ENCODE measurements at places on chromosomes 1 and 21.

DNA sequence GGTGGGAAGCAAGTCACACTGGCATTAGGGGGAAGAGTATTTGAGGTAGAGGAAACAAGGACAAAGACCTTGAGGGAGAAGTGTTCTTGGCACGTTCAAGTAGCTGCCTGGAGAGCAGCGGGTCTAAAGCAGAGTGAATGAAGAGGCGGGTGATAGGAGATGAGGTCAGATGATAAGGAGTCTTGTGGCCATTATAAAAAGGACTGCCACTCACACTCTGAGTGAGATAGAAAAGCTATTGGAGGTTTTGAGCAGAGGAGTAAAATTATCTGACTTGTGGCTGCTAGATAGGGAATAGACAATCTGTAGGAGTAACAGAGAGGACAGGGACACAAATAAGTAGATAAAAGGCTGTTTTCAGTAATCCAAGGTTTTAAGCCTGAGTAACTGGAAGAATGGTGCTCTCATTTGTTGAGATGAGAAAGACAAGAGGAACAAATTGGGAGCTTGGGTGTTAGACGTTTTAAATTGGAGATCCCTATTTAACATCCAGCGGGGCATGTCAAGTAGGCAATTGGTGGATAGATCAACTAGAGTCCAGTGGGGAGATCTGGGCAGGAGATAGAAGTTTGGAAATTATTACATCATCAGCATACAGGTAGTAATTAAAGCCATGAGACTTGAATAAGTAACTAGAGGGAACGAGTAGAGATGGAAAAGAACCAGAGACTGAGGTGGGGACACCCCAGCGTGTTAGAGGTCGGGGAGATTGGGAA, 43.7 kb downstream of the HENMT1 start:
- no peak for DNase-seq

DNA sequence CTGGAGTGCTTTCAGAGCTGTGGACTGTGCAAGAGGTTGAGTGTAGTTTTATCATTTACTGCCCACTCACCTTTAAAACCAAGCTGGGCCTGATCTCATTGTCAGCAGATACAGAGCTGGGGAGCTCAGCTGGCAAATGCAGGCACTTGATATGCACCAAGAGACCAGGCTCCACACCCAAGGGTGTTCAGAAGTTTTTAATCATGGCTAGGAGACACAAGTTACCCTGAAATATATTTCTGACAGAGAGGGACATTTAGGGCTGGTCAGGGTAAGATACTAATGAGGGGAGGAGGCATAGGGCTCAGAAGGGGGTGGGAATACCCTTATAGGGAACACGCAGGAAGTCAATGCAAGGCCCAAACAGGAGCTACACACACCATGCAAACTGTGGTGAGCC, 153.7 kb downstream of the ELAVL4 start:
- no peak for DNase-seq

GRCh38 chr1:48182439-48182838, 40.1 kb upstream of the SLC5A9 start:
- no peak for DNase-seq

GRCh38 chr21:28226563-28226962, 766.1 kb downstream of the LTN1 start:
- no peak for DNase-seq

DNA sequence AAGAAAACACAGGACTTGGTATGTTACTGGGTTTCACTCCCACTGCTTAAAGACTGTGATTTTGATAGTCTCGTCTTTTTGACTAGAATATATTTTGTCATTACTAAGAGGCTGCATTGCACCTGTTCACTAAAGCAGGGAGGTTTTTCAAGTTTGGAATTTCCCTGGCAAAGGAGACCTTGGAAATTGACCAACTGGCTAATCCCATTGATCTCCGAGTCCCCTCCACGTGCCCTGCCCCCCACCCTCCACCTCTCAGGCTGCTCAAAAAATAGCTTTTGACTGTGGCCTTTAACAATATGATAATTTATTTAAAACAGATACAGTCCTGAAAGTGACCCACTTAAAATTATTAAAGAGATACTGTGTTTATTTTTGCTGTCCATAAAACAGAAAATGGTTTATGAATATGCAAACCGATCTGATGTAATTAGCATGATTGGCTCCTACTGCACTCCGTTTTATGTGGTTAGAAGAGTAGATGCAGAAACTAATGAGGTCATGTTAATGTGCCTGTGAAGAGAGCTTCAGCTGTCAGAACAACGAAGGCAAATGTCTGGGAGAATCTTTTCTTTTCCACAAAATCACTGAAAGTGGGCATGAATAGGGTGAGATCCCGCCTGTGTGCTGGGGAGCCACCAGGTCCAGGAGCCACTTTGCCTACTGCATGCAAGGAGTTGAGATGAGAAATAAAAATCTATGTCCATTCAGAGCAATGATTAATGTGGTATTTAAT, 361.5 kb downstream of the RRAGC start:
- DNase-seq = no peak

Data from tibial nerve (tissue), 4 donors.